ENCODE measurements at places on chromosomes 2 and 18.

DNA sequence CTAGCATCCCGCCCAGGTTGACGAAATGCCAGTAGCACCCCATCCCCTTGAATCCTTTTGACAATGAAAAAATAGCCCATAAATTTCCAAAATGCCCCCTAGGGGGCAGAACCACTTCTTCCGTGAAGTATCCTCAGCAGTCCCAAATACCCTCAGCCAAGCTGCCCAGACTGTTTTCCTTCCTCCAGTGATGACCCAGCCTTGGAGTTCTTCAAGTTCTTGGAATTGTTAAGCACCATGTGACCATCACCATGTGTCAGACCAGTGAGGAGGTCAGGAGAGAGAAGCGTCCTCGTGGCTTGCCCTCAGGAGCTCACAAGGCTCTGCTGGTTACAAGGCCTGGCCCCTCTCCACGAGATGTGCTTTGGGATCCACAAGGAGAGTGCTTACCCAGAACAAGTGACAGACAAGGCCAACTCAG lies 1.4 kb upstream of the SLC23A3 start:
- DNase-seq: no peak

- no peak for DNase-seq
These were observed 38.3 kb upstream of the EPB41L3 start for GRCh38 chr18:5582076-5582475.

DNA sequence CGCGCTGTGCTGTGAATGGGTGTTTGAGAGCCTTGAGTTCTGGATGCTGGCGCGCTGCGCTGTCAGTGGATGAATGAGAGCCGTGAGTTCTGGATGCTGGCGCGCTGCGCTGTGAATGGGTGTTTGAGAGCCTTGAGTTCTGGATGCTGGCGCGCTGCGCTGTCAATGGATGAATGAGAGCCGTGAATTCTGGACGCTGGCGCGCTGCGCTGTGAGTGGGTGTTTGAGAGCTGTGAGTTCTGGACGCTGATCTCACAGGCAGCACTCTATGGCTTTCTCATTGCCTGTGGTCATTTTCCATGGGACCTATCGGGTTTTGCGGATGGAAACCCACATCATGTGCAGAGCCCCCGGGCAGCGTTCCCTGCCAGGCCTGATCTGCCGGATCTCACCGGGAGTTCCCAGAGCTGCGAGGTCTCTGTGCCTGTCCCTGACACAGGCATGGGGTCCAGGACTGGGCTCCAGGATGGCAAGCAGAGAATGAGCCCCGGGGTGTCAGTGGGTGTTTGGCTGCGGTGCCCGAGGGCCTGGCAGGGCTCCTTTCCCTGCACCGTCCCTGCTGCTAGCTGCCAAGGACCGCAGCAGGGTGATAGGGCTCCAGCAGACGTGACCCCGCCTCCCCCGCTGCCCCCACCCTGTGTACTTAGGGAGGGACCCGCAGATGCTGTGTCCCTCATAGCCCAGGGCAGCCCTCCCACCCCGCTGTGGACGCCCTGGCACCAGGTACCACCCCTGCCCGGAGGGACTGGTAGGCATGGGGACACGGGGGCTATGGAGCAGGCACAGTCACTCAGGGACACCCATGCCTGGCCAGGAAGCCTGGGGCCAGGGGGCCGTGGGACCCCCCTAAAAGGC lies 9.7 kb downstream of the PDCD1 start:
- DNase-seq: no peak

GRCh38 chr2:13758412-13758811 lies 874.1 kb upstream of the LRATD1 start:
- no peak for DNase-seq

DNA sequence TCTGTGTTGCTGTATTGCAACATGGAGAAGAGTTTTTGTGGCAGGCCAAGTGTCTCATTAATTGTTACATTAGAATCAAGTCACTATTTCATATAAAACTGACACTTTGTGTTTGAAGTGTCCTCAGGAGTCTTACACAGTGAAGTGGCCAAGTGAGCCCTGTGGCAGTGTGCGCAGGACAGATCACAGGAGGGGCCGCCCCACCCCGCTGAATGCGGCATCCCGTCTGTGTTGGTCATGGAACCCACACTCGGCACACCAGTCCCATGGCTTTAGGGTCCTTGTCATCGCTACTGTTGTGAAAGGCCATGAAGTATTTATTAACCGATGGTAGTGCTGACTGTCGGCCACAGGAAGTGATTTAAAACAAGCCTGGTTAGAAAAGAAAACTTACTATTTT lies 144.7 kb upstream of the NFATC1 start:
- no peak for DNase-seq

- no peak for DNase-seq
These were observed 5.4 kb upstream of the FAM124B start for GRCh38 chr2:224407241-224407701.

- DNase-seq: no peak
These were observed 749.9 kb downstream of the BCL11A start for GRCh38 chr2:59803586-59803985.

GRCh38 chr18:64972545-64972944 lies 778.3 kb upstream of the CDH7 start:
- DNase-seq: no peak

- DNase-seq: no peak
These were observed 16.8 kb upstream of the SMAD4 start for GRCh38 chr18:51013259-51013658.

DNA sequence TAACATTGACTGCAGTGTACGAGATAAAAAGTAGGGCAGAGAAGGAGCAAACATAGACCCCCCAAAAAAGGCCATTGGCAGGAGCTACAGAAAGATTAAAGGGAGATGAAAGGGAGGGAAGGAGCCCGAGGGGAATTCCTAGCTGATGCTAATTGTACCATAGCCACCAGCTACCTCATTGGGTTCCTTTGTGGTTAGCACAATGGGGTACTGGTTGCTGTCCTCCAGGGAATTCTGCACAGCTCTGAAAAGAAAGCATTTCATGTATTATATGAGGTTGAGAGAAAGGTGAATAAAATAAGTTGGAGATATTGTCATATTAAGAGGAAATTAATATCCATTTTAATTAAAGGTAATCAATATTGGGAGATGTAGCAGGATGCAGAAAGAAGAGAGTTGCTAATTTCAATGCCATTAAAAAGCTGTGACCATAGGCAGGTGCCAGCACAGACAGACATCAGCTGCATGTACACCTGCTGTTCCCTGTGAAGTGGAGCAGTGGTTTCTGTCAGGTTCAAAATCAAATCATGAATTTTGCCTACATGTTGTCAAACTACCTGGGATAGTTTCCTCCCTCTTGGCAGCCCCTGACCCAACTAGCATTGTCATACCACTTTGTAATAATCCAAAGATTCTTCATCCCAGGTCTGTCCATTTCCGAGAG lies 185.4 kb upstream of the DLGAP1 start:
- no peak for DNase-seq

DNA sequence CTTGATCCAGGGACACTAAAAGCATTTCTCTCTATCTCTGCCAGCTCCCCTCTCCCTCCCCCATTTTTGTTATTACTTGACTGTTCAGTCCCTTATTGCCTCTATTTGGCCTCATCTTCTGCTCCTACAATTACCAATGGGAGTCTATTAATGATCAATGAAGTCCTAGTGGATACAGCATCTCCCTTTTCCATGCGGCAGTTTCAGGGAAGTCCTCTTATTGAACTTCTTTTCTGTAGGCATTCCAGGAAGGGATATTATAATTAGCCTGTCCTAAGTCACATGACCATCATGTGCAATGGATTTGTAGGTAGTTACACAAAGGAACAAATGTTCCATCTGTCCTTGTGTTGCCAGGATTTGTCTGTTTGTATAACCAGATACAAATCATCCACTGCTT lies 495.1 kb upstream of the CNTNAP5 start:
- DNase-seq: no peak

DNA sequence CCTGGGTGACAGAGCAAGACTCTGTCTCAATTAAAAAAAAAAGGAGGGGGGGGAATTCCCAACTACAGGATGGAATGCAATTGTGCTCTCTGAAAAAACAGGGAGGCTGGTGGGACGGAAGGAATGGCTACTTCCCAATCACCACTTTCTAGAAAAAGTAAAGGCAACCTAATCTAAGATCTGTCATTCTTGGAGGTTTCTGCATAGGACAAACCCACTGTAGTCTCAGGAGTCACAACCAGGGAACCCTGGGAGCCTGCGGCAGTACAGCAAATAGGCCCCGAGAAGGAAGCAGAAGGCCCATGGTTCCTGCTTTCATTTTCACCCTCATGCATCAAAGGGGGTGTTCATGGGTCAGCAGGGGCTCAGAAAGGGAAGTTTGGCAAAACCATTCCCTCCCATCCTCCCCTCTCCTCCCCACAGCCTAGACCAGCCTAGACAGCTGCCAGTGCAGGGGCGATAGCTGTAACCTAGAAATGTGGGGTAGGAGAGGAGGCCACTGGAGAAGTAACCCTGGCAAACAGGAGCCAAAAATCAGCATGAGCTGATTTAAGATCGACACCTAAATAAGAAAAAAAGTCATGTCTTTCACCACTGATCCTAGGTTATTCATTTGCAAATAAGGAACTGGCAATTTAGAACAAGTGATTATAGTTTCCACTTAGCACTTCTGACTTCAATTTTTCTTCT lies 48.0 kb downstream of the TRABD2A start:
- DNase-seq: no peak

DNA sequence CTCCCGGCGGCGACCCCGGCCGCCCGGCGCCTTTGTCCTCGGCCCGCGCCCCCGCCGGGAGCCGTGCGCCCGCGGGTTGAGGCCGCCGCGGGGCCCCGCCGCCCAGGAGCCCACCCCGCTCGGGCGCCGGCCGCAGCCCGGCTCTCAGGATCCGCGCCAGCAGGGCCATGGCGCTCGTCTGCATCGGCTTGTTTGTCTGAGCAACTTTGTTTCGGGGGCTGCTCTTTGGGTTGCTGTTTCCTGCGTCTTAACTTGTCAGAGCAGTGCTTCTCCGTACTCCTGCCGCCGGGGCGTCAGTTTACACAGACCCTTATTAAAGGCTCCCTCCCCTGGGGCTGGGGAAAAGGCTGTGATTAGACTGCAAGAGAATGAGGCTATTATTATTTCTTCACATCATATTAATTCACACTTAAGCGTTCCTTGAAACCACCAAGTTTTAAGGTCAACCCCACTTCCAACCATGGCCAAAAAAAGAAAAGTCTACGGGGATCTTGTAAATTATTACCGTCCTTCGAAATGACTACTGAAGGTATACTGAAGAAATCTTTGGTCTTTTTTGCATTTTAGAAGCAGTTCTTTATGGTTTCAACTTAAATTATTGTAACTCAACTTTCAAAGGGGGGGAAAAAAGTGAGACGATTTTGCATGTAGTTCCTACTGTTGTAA lies at the start of gene CYP27C1:
Gene CYP27C1 (minus strand): TSS at position 198 of the 666 bp plus-strand sequence. CDS start 29 bp downstream, at position 169.
- no peak for DNase-seq

DNA sequence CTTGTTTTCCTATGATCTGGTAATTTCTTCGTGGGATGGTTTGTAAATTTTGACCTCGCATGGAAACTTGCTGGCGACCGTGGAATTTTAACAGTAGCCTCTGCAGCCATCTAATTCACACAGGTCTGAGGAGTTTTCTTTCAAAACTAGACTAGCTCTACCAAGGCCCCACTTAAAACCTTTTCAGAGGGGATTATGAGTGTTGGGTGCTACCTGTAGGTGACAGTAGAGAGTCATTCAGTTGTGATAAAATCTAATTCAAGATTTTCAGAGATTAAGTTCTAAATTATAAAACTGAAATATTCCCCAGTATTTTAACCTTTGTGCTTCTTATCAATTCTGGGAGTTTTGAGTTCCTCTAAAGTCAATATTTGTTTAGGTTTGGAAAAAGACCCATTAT lies 31.0 kb downstream of the THSD7B start:
- DNase-seq: no peak

- DNase-seq: no peak
These were observed 380.7 kb upstream of the TRIB2 start for GRCh38 chr2:12335995-12336394.

- DNase-seq: no peak
These were observed 41.8 kb downstream of the INPP4A start for GRCh38 chr2:98486374-98486981.

DNA sequence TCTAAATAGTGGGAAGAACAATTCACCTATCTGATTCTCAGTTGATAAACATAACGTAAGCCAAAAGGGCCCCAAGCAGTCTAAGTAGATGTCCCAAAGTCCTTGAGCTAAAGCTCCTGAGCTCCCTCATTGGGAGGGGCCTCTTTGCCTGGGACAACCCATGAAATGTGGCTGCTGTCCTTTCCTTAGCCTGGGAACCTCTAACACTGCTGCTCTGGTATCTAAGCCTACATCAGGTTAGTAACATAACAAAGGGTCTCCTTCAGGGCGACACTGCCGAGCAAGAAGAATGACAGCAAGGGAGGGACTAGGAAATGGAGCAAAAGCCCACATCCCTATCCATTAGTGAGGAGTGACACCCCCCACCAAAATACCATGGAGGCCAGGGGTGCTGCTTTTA lies 98.3 kb downstream of the MAPRE2 start:
- no peak for DNase-seq

DNA sequence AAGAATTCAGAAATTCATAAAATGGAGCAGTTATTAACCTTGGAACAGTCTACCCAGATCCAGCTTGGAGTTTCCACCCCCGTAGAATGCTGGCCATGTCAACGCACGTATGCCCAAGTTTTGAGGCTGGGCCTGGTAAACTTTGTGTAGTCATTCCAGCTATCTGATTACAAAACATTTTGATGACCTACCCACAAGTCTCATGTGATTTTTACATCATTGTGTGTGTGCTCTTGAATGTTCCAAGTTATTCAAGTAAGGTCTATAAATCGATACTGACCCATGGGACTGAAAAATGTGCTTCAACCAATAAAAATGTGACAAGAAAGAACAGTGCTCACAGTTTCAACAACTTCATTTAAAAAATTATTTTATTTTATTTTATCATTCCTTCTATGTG lies 32.5 kb upstream of the ICOS start:
- DNase-seq: no peak

DNA sequence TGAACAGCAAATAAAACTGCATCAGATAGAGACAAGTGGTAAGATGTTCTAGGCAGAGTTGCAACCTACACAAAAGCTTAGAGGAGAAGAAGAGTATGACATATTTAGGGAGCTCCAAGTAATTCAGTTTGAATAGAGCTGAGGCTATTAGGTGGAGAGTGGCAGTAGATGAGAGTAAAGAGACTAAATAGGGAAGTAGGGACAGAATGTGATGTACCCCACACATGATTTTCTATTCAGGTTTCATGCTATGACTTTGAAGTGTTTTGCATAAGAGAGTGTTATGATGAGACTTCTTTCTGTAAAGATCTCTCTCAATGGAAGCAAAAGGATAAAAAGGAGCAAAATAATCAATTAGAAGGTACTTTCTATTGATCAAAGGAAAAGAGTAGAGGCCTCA lies 206.8 kb upstream of the ERBB4 start:
- no peak for DNase-seq

- DNase-seq: no peak
These were observed 14.8 kb downstream of the CERKL start for GRCh38 chr2:181642086-181642485.

- no peak for DNase-seq
These were observed 18.6 kb downstream of the CAPN10 start for GRCh38 chr2:240604939-240605716.

- no peak for DNase-seq
These were observed 612.1 kb downstream of the KCNJ3 start for GRCh38 chr2:155310589-155310988.

DNA sequence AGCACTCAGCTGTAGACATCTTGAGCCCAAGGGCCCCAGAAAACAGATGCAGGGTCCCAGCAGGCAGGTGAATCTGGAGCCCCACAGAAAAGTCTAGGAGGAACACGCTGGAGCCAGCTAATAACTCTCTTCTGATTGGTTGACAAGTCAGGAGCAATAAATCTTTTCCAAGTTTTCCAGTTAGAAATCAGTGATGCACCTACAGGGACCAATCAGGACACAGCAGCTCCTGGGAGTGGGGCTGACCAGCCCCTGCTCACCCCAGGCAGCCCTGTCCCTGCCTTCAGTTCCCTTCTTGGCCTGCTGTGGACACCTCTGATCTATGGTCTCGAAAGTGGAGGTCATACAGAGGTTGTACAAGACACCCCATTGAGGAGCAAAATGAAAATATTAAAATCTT lies 75.7 kb downstream of the KCNF1 start:
- no peak for DNase-seq
